ENCODE measurements at places on chromosomes 16 and 17. TPM values are rescaled to one million over a fixed set of nuclear protein-coding genes. Genes with fewer than 3 reads are reported as not detected.

Gene DNAH2
- 0.24 TPM for total RNA-seq

Gene KRT14
- not detected for total RNA-seq

Gene HBA1
- total RNA-seq: 5.9 TPM

Gene STAT5A
- total RNA-seq: 0.19 TPM

Gene UTS2R
- 0.52 TPM for total RNA-seq

Gene TMEM88
- 3.0 TPM for total RNA-seq

Gene SEZ6L2
- 7.0 TPM for total RNA-seq

DNA sequence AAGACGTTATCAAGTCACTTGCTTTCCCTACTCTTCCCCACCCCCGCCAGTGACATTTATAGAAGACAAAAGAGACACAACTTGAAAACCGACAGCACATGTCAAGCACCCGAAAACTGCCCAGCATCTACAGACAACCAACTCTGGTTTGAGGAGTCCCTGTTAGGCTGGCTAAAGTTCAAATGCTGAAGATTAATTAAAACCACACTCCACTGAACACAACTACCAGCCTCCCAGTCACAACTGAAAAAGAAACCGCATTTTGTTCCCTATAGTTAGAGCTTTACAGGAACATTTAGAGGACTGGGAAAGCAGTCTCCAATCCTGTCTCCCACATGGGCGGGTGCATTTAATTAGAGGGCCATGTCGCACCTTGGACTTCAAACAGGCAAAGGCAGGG, 73.0 kb upstream of the COX10 start:
- no peak for DNase-seq

DNA sequence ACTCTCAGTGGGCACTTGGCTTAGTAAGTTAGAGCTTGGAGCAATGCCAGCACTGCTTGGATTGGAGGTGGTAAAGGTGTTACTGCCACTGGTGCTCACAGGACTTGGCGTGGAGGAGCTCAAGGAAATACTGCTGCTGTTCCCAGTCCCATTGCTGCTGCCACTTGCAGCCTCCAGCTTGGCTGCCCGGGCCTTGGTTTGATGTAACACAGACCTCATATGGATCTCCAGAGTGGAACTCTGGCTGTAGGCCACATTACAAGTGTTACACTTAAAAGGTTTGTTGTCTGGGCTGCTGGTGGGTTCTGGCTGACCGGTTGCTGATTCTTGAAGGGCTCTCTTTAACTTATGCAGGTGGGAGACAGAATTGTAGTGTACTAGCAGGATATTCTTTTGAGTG, 250.3 kb downstream of the ZFHX3 start:
- no peak for DNase-seq

DNA sequence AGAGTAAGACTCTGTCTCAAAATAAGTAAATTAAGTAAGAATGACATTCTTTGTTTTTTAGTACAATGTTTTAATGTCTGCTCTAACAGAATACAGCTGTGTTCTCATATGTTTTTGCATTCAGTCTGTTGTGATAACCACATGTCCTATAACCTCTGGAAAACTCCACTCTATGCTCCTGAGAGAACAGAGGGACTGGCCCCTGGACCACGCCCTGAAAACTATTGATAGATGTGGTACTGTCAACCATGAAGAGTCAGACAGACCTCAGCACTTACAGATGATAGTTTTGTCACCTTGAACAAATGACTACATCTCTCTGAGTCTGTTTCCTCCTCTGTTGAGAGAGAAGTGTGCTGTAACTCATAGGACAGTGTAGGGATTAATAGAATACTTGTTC, 7.9 kb downstream of the SUPT6H start:
- no peak for DNase-seq

DNA sequence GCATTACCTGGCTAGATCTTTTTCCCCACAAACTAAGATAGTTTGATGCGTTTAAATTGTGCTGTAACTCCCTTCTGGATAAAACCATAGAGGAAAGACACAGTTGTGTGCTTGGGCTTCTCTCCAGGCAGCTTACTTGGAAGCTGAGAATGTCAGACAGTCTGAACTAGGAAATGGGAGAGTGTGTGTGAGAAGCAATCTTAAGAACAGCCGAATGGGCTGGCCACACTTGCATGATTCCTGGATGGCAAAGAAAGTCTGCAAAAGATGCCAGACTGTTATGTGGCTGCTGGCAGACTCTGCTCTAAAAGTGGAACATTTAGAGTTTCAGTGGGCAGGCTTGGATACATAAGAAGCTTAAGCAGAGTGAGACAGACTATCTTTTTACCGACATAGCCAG, 384.3 kb upstream of the PSMD7 start:
- DNase-seq: no peak

DNA sequence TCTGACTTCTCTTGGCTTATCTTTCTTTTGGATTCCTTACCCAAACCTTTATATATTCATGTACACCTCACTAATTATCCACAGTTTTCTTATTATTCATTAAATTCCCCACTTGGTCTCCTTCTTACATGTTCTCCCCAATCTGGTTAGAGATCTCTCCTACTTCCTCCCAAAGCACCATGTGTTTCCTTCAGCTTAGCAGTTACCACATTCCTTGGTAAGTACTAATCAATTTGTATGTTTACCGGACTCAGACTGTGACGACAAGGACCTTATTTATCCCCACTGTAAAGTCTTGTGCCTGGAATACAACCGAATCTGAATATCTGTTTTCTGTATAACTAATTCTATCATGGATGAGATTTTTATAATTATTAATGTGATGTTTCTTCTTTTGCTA, 389.5 kb downstream of the KCNJ2 start:
- peak; percentile 1 for DNase-seq

- no peak for DNase-seq
Observed at GRCh38 chr16:638034-638543, 2.0 kb upstream of the METTL26 start.

DNA sequence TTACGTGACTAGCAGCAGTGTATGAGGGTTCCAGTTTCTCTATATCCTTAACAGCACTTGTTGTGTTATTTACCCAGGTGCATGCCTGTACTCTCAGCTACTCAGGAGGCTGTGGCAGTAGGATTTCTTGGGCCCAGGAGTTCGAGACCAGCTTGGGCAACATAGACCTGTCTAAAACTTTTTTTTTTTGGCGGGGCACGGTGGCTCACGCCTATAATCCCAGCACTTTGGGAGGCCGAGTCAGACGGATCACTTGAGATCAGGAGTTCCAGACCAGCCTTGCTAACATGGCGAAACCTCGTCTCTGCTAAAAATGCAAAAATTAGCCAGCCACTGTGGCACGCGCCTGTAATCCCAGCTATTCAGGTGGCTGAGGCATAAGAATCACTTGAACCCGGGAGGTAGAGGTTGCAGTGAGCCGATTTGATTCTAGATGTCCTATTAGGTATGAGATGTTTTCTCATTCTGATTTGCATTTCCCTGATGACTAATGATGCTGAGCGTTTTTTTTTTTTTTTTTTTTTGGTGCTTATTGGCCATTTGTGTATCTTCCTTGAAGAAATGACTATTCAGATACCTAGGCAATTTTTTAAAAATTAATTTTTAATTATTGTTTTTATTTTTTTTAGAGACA, 13.4 kb downstream of the CASC3 start:
- no peak for DNase-seq

GRCh38 chr17:17959520-17960361, 12.5 kb downstream of the TOM1L2 start:
- DNase-seq: no peak

DNA sequence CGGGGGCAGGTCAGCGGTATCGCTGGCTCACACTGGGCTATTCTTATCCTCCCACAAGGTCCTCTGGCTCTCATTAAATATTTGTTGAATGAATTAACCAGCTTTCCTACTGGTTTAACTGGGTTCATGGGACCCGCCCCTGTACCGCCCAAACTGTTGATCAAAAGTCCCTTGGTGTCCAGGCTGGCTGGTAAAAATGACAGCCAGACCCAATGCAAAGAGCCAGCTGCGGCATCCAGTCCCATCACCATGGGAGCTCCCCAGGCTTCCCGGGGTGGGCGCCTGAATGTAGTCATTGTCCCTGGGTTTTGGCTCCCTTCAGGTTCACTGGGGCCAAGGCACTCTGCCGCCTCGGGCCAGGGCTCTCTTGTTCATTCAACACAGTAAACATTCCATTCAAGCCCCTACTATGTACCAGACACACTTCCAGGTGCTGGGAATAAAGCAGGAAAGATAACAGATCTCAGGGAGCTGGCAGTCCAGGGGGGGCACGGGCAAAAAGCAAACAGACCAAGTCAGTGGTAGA, 11.7 kb upstream of the ATP2C2 start:
- no peak for DNase-seq

- no peak for DNase-seq
Observed at GRCh38 chr16:228151-228851, 948 bp downstream of the LUC7L start.
